ENCODE measurements at places on chromosomes 3 and 15. TPM values are rescaled to one million over a fixed set of nuclear protein-coding genes. Genes with fewer than 3 reads are reported as not detected.

GRCh38 chr15:99073008-99073717, 31.7 kb upstream of the SYNM start:
- no peak for DNase-seq

The CPEB1 gene
- total RNA-seq, result 0.37 TPM

- no peak for DNase-seq
Observed at GRCh38 chr3:175818811-175819464, 959.8 kb downstream of the NAALADL2 start.

The GHRL gene
- 0.21 TPM for total RNA-seq

DNA sequence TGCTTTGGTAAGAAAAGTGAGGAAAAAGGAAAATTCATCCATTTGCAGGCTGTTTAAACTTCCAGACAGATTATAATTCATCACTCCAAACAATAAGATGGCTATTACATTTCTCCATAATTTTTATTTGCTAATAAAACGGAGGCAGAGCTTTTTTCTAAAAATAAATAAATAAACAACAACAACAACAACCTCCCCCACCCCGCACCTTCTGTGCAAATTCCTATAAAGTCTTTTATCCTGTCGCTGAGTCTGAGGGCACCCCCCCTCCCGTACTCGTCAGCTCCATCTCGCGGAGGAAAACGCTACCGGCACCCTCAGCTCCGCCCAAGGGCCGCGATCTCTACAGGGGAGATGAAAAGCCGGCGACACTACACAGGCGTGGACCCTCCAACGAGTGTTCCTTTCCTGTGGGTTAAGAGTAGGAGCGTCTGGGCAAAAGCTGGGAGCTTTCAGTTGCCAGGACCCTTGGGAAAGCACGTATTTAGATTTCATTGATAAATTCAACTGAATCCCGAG, 1.0 kb upstream of the ATP1B3 start:
- DNase-seq, result peak; percentile 86

The SMAD6 gene
- 46.4 TPM for total RNA-seq

DNA sequence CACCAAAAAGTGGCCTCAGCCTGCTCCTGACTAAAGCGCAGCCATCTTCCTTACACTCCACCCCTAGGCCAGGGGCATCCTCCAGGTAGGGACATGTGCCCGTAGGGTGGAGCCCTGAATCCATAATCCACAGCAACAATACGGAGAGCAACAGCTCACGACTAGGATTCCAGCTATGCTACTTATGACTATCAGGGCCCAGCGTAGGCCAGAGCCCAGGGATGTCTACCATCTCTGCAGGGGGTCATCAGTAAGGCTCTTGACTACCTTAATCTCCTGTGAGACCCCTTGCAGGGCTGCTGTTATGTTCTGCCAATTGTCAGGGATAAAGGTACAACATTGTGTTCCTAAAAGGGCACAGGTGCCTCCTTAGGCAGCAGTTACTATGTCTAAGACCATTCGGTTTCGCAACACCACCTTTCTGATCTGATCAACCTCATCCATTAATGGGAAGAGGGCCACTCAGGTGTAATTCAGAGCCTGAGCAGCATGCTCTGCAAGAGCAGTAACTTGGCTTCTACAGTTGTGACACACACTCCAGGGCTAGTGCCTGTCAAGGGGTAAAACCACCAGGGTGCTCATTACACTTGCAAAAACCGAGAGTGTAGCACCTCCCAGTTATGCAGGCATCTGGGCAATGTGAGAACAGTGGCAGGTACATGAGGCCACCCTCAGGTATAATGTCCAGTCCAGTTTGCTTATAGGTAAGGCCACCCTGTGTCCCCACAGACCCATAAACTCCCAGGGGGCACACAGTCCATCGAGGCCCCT, 11.0 kb downstream of the CCRL2 start:
- no peak for DNase-seq

The ELL3 gene
- 2.8 TPM for total RNA-seq

DNA sequence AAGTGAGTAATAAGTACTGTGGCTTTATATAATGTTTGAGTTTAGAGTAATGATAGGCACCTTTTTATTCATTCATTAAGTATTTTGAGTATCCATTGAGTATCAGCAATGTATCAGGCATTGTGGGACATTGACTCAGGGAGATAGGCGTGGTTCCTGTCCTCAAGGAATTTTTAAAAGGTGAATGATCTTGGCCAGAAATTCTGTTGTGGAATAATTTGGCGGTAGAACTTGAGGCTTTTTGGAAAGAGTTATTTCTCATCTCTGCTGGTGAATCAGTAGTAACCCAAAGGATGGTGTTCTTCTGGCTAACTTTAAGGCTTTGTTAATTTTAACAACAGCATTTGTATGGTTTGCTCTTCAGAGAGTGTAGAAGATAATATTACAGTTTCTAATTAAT, 2.0 kb downstream of the RAB7A start:
- no peak for DNase-seq

GRCh38 chr3:182364723-182365650, 428.3 kb upstream of the ATP11B start:
- peak; percentile 65 for DNase-seq

GRCh38 chr3:37492977-37493471, 318.6 kb upstream of the LRRFIP2 start:
- peak; percentile 51 for DNase-seq

DNA sequence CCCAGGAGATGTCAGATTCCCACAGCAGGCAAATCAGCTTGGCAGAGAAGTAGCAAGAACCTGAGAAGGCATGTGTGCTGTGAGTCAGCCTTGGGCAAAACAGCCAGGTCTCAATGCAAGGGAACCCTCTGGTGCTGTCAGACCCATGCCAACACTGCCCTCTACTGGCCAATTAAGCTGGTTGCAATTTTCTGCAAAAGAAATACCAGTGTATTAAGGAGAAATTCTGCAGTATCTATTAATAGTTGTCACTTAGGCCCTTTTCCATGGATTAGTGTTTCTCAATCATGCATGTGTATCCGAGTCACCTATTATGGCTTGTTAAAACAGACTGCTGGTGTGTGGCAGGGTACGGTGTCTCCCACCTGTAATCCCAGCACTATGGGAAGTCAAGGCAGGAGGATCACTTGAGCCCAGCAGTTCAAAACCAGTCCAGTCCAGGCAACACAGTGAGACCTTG, 26.2 kb downstream of the MAP4 start:
- DNase-seq, result peak; percentile 52

- peak; percentile 19 for DNase-seq
Observed at GRCh38 chr15:71011503-71012155, 103.6 kb upstream of the THSD4 start.

The BRK1 gene
- 112 TPM for total RNA-seq

- DNase-seq, result peak; percentile 48
Observed at GRCh38 chr3:33787328-33788009, 11.0 kb upstream of the PDCD6IP start.

The ROPN1 gene
- not detected for total RNA-seq

The KBTBD13 gene
- not detected for total RNA-seq

DNA sequence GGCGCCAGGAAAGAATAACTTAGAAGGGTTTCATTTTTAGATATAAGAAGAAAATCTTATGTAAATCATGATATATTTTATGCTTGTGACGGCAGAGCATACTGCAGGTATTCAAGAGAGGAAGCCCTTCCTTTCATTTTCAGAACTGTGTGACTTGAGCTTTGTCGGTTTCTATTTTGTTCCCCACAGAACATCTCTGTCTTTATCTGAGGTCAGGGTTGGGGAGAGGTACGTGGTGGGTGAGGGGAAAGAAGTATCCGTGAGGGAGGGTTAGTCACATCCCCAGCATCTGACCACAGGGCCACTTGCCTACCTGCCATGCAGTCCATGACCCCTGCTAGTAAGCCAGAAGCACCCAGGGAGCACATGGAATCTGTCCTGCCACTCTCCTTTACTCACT, 126.5 kb downstream of the DGKG start:
- no peak for DNase-seq

The TMEM108 gene
- total RNA-seq, result not detected

The PEX5L gene
- not detected for total RNA-seq

- DNase-seq, result no peak
Observed at GRCh38 chr3:127970966-127971592, 56.0 kb downstream of the KBTBD12 start.

DNA sequence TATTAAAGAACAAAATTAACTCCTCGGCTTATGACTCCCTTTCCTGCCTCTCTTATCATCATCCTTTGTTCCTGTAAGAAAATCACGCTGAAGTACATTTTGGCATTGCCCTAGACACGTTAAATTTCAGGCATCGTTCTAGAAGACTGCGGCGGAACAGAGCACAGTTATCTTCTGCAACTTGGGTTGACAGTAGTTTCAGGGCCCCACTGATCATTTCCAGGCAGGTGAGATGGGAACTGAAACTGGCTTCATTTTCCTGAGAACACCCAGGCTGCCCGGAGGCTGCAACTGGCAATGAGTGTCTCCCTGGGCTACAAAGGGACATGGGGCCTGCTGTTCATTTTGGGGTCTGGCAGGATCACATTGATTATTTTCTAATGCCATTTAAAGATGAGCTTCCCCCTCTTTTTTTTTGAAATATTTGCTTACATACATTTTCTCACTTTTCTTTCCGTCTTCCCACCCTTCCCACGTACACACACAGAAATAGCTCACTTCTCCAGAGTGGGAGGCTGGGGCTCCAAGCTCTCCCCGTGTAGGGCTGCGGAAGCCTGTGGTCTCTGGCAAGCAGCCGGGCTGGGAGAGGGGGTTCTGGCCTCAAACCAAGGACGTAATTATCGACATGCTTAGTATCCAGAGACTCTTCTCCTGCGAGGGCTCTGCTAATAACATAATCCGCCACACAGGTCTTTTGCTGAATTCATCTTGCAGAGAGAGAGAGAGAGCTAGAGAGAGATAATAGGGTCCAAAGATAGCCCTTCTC, 267.4 kb downstream of the ABHD5 start:
- no peak for DNase-seq

DNA sequence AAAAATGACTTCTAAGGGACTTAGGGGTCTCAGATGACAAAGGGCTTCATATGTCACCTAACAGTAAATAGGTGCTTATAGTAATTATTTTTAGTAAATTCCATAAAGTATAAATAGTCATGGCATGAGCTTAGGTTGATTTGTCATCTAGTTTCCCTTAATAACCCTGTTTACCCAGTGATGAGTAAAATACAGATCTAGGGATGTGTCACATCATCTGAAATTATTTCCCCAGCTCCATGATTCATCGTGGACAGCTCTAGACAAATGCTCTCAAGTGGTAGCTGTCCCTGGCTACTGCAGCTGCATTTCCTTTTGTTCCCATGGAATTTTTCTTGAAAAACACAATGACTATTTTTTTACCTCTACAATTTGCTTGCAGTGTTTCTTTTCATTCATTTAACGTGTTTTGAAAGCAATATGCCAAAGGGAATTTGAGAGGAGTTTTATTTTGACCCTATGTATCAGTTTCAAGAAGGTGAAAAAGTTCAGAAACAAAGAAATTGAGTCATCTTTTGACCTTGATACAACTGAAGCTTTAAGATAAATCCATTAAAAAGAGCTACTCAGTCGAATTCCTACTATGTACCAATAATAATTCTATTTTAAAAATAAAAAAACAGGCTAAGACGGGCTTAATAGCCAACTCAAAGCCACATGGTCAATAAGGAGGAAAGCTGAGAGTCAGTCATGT, 241.6 kb downstream of the KCNMB2 start:
- DNase-seq, result peak; percentile 13

GRCh38 chr15:90040618-90041017, 39.5 kb downstream of the ZNF710 start:
- DNase-seq, result no peak

DNA sequence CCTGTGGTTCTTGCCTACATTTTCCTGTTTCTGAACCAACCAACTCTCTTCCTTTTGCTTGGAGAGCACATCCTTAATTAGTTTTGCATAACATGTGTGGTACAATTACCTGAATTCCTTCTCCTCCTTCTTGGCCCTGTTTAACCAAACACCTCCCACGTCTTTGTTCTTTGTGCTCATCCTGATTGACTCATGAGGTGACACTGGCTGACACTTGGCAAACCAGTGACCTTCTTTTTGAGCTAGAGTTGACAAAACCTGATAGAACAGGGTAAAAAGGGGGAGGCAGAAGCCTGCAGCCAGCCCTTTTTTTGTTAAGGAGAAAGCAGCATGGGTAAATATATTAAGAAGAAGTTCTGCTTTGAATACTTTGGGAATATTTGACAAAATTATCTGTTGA, 99.2 kb upstream of the SAMMSON start:
- no peak for DNase-seq

The CGNL1 gene
- 3.2 TPM for total RNA-seq

DNA sequence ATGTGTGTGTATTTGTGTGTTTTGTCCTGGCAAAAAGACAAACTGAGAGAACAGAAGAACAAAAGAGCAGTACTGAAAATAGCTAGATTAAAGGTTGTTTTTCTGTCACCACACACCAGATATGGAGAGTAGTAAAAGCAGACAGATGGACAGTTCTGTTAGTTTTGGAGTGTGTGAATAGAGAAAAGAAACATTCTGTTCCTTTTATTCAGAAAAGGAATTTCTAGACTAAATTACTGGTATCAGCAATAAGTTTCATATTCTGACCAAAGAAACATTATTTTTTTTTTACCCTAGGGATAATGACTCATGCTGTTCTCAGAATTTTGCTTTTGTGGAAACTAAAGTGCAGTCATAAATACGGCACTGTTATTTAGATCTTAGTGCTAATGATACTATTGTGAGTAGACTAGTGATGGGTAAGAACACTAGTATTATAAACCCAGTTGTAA, 32.9 kb downstream of the PIK3CA start:
- peak; percentile 37 for DNase-seq

- no peak for DNase-seq
Observed at GRCh38 chr3:24533561-24534193, 39.0 kb upstream of the THRB start.

DNA sequence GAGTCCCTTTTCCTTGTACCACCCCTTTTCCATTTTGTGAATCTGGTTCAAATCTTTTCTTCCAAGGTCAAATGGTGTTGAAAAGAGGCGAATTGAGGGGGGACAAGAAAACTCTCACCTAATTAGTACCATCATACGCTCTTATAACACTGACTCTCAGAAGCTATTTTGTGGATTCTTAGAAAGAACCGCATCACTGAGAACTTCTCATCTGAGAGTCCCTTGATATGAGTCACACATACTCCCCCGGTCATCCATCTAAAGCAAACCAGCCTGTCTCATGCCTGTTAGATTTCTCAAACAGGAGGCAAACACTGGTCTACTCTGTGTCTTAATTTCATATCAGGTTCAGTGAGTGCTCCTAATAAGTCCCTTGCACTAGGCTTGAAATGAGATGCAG, 76.5 kb upstream of the SPRED1 start:
- DNase-seq, result no peak

The COL8A1 gene
- 42.2 TPM for total RNA-seq

GRCh38 chr3:152048831-152049230, 175.4 kb downstream of the SUCNR1 start:
- no peak for DNase-seq

GRCh38 chr15:43370310-43370974, 401 bp downstream of the ZSCAN29 start:
- peak; percentile 48 for DNase-seq

- no peak for DNase-seq
Observed at GRCh38 chr3:169382309-169382708, 281.2 kb downstream of the MECOM start.
